NCI-H460 (cell line): ENCODE measurements at places on chromosomes 13 and 19.

DNA sequence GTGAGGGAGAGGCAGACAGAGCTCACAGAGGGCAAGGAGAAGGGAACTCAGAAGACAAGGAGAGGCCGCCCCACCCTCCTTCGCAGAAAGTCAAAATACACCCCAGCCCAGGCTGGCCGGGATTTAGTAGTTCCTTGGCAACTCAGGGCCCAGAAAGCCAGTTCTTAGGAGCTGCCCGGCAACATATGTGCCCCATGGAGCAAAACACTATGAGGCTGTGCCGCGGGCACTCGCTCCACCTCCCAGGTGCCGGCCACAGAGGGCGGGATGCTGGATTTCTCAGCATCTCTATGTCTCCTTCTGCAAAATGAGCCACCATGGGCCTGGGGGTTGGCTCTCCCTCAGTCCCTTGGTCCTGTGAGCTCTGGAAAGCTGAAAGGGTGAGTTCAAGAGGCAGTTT is 93.8 kb upstream of the CACNA1A start:
- no peak for DNase-seq

- no peak for DNase-seq
Observed at GRCh38 chr13:99963816-99964339, 7.7 kb downstream of the ZIC5 start.

- DNase-seq, result no peak
Observed at GRCh38 chr19:11551603-11552235, 7.3 kb downstream of the ELOF1 start.

DNA sequence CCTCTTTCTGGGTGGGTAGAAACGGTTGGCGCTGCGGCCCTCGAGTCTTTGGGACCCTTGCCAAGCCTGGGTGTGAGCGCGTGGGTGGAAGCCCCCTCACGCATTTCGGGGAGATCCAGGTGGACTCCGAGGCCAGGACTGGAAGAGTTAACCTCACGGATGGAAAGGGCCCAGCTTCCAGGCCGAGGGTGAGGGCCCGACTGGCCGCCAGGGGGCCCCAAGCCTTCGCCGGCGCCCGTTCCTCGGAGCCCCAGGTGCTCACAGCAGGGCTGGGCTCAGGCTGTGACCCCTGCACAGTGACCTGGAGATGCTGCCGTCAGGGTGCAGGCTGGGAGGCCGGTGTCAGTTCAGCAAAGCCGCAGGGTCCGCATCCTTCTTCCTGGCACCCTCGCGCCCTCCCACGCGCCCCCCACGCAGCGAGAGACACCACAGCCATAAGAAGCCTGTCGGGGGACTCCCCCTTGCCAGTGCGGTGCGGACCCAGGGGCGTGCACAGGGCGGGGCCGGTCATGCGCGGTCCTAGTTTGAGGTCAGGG is 34.2 kb upstream of the TMEM255B start:
- DNase-seq, result peak; percentile 24

DNA sequence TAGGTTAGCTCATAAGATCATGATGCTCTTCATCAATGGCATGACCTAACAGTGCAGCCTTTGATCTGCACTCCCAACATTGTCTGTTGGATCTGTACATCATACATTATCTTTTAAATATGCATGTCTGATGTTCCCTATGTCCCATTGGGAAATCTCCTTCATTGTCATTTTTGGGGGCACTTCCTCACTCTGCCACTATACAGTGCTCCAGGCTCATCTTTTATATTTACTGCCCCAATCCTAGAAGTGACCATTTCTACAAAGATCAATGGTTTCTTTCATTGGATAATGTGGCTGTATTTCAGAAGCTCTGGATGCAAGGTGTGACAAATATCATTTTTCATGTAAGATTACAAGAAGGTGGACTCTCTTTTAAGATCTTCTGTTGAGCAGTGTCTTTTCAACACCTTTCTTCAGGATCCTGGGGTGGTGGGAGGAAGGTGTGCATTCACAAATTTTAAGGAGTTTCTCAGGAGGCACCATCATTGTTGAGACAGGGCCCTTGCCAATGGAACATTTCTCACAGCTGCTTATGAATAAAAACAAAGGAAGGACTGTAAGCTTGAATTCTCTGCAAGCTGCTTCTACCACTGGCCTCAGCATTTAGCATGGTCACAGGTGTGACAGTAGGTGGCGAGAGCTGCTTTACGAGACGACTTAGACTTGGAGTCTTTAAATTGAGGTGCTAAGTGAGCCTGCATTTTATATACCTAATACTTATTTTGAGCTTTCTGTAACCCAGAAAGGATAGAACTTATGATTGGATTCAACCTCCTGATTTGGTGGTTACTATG is 403.0 kb downstream of the LMO7 start:
- DNase-seq, result no peak

DNA sequence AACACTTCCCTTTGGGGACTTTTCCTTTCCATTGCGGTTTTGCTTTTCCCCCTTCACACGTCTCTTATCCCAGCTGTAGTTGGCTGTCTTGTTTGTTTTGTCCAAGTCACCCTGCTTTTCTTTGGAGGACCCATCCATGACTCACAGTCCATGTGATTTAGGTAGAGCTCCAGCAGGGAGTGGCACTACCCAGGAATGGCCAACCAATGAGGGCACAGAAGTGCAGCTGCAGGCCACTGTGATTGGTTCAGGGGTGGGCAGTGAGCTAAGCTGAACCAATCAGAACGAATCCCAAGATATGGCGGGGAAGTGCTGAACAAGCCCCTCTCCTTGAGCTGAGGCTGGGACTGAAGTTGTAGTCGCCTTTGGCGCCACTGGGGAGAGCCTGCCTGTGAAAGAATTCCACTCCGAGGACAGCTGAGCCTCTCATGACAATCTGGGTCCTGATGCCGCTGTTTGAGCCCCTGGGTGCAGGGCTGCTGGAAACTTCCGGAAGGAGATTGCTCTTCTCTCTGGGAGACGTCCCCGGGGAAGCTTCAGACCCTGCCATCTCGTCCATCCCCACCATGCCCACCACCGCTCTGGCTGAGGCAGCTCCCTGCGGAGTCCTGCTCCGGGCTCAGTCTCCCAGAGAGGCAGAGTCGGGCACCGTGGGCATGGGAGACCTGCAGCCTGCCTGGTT is 62.9 kb upstream of the URI1 start:
- peak; percentile 30 for DNase-seq

DNA sequence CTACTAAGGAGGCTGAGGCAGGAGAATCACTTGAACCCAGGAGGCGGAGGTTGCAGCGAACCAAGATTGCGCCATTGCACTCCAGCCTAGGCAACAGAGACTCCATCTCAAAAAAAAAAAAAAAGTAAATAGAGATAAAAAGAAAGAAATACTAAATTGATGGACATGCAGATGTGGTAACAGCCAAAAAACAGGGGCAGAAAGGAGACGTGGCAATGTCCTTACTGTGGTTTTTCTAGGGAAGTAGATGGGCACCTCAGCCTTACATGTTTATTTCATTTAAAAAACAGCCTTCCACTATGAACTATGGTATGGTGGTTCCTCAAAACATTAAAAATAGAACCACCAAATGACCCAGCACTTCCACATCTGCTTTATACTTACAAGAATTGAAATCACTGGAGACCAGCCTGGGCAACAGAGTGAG is 6.5 kb upstream of the EIF3G start:
- no peak for DNase-seq

GRCh38 chr13:71408416-71408815 is 458.6 kb downstream of the DACH1 start:
- no peak for DNase-seq

- DNase-seq, result no peak
Observed at GRCh38 chr13:66842766-66843165, 387.4 kb downstream of the PCDH9 start.

- no peak for DNase-seq
Observed at GRCh38 chr13:104296286-104296685, 1230.1 kb upstream of the SLC10A2 start.

GRCh38 chr19:2426611-2427428 is 566 bp downstream of the TIMM13 start:
- DNase-seq, result no peak

GRCh38 chr19:33377586-33378475 is 4.3 kb downstream of the CEBPG start:
- DNase-seq, result no peak

DNA sequence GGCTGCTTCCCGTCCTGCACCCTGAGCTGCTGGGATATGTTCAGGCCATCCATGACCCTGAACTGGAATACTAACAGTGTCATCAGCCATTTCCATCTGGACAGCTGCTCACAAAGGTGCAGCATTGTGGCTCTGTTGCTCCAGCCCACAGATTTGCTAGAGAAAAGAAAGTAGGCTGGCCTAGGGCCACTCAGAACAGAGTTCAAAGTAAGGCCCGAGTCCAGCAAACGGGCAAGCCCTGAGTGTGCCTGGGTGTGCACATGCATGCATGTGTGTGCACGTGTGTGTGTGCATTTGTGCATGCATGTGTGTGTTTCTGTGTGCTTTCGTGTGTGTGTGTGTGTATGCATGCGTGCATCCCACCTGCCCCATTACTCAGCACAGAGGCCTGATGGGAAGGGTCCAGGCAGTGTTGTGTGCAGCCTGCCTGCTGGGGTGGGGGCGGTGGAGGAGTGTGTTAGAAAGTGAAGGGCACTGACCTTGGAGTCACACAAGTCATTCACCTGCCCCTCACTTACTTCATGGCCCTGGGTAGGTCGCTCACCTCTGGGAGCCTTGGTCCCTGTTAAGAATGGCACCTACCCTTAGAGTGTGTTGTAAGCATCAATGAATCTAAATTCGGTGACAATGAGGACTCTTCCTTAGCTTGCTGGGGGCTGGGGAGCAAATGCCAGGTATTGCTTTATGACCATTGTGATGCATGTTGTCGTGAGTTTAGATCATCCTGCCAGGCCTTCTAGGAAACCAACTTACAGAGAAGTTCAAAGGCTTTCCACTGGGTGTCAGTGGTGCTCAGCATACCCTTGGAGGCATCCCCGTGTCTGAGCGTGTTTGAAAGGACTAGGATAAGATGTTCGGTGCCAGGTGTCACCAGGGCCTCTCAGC is 53.2 kb downstream of the GPR12 start:
- peak; percentile 33 for DNase-seq

DNA sequence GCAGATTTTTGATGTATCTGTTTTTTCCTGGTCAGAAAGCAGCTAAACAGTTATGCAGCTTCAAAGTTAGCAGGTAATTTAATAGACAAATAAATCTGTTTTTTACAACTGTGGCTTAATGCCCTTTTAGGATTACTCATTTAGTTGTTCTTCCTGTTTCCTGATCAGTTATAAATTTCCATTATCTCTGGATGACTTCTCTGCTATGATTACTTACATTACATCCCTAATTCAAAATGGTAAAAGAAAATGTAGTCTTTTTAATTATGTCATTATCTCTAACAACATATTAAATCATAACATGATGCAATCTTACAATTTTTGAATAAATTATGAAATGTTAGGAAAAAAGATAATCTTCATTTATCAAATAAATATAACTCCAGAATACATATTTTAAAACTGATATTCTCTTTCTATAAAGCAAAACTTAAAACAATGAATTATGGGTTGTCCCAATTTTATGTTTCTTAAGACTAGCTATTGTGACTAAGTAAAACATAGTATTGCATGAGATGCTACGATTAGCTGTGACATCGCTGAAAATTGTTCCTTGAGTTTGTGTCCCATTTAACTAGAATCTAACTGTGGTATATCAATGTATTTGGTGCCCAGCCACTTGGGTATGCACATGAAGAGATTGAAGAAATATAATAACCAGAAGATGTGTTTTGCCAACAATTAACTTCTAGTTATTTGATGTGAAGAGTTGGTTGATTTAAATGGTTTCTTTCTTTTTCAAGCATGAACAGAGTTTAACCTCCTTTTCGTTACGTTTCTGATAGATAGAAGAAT is 605.3 kb upstream of the SPRY2 start:
- DNase-seq, result no peak

GRCh38 chr19:55305491-55305890 is 19.6 kb downstream of the TMEM150B start:
- DNase-seq, result no peak

DNA sequence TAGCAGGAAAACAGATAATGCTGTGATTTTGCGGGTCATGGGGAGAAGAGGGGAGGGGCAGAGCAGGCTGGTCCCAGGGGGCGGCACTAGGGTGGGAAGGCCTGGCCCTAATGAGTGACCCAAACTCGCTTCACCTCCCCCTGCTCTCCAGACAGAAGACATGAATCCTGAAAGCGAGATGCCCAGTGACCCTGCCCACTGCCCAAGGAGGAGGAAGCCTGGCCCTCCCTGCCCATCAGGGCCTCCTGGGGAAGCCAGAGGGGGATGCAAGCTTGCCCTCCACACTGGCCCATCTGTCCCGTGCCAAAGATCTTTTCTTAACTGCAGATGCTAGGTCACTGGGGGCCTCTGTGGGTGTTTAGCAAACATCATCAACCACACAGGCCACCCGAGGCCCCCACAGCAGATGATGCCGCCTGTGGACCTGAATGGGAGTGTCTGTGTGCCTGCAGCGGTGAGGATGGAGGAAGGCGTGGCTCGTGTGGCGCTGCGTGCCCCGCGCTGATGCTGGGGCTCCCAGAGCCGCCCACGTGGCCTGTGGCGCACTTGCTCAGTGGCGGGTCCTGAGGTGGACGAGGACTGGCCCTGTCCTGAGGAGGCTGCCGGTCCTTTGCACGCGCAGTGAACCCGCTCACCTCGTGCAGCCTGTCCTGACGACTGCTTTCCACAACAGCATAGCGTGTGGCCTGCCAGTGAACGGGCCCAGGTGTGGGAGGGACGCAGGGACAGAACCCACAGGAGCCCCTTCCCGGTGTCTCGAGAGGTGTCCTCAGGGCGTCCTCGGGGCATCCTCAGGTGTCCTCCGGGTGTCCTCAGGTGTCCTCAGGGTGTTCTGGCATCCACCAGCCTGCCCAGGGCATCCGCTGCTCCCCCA is 80.5 kb upstream of the MCF2L start:
- no peak for DNase-seq

DNA sequence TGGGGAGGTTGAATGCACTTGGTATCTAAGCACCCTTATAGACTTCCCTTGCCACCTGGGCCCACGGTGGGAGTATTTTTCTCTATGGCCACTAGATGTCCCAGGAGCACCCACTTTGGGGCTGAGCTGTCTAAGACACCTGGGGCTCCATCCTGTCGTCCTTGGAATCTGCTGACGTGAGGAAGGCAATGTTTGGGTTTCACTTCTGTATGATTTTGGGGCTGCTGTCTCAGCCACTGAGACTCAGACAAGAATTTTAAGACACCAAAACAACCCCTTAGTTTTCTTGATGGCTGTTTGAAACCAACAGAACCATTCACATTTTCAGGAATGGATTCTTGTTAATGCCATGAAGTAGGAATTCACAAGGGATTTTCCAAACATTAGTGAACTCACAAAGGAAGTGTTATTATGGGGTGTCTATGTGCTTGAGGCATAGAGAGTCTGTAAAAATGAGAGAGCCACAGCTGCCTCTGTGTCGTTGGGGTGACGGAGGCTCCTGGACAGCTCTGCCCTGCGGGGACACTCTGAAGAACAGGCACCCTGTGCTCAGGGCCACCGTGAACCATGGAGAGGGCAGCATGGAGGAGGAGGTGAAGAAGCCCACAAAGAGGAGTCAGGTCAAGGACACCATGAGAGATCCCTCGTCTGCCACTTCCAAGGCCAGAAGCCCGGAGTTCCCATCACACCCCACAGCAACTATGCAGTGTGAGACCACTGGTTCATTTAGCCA is 106.8 kb upstream of the SPATA13 start:
- peak; percentile 62 for DNase-seq

- no peak for DNase-seq
Observed at GRCh38 chr13:31894931-31895330, 136.6 kb upstream of the FRY start.

GRCh38 chr19:31591258-31591657 is 242.0 kb upstream of the TSHZ3 start:
- DNase-seq, result no peak
